ENCODE measurements at places on chromosomes 1 and 21.
A peak's percentile ranks its signal among the peaks of the same experiment; 100 is the strongest.

DNA sequence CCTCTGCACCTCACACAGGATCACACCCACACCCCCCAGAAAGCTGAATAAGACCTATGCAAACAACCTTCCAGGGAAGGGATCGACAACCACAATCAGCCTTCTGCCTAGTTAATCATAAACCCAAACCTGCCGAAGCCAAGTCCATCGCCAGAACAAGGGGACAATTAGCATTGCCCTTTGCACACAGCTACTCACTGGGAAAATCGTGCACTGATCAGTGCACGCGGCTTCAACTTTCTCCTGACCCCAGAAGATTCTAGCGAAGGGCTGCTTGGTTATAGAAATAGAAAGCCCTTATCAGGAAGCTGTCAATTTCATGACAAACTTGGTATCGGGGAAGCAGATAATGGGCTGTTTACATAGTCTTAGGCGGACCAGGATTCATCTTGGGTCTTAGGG lies 29.5 kb downstream of the RUNX1 start:
- no peak for DNase-seq

DNA sequence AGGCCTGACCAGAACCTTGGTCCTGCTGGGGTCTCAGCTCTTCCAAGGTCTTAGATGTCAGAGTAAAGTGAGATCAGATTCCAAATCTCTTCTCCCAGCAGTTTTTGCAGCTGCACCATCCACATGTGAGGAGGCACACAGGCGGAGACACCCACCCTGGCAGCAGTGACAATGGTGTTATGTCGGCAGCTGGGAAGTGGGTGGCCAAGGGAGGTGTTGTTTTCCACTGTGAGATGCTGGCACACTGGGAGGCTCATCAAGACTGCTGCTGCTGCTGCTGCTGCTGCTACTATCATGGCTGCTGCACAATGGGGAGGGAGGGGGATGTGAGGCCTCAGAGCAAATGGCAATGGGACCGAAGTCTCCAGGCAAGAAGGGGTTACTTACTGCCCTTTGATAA lies 23.6 kb downstream of the CAMK2N1 start:
- no peak for DNase-seq

DNA sequence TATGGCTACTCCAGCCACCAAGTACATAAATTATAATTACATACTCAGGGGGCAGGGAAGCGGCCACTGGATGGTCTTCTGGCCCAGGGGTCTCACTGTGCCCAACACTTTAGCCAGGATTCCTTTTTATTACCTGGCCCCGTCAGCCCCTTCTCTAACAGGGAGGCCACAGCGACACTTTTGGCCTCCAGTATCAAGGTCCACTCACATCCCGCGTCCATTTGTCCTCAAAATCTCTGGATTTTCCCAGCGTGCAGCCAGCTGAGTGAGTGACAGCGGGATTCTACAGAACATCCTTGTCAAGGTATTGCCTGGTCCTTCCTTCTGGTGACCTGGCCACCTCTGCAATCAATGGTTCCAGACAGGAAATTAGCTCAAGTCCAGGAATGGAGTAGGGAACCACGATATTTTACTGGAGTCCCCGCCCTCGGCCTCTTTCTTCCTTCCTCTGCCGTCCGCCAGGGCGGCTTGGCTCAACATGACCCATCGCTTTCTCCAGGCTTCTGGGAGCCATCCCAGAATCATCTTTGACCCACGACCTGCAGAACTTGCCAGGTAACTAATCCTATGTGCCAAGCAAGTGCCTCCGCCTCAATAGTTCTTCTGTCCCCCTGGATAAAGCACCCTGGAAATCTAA lies 2.7 kb upstream of the COL6A2 start:
- DNase-seq, result no peak

DNA sequence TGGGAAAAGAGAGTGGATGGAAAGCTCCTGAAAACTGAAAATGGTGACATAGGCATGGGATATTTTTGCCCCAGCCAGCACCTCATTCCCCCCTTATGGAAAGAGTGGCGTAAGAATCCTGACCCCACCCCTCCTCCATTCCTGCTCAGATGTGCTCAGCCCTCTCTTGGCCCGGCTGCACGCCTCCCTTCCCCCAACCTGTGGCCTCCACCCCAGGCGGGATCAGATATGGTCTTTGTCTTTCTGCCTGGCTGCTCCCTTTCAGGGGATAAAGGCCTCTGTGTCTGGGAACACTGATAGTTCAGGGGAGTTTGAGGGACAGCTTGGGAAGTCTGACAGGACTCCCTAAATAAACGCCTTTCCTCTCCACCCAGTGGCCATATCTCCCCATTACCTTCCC lies 49.8 kb downstream of the KIRREL1 start:
- no peak for DNase-seq

- no peak for DNase-seq
Measured at GRCh38 chr1:12053752-12054548, 9.2 kb upstream of the TNFRSF8 start.

GRCh38 chr1:37650721-37651120 lies 16.0 kb upstream of the RSPO1 start:
- DNase-seq, result no peak

DNA sequence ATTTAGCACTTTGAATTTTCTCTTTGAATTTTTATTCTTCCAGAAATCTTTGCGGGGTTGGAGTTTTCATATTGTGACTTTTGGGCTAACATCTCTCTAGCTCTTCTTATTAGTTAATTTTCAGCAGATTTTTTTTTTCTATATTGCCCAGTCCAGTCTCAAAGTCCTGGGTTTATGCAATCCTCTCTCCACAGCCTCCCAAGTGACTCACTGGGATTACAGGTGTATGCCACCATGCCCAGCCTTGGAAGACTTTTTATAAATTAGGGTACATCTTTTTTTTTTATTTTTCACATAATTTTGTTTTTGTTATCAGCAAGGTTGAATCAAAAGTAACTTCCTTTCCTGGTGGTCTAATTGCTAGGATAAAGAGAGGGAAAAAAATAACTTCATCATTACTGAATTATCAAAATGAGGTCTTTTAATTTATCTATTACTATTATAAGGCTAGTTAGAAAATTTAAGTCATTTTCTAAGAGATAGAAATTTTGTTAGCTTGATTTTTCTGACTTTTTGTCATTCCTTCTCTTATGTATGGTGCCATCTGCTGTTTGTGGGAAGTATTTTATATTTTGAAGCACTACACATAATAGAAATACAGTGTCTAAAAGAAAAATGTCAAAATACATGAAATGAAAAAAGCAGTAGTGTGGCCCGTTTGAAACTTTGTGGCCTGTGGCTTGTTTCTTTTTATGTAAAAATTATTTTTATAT lies 273.4 kb upstream of the CACYBP start:
- DNase-seq, result no peak

DNA sequence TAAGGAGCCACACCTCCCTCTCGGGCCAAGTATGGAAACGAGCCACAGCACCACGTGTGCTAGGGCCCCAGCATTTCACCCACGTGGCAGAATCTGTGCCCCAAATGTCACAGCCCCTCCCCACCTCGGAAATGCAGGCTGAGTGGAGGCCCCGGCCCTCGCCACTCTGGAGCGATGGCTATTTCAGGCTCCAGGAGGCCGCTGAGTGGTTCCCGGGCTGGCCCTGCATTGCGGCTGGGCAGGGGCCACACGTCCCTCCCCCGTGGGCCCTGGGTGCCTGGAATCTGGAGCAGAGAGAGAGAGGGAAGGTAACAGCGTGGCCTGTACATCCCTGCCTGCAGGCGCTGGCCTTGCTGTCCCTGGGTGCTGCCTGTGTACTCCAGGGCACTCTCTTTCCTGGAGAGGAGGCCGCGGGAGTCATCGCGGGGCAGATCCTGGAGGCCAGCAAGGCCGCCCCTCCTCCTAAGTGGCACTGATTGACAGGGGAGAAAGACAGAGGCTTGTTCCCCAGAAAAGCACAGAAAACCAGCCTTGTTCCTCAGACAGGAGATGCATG lies 68.0 kb upstream of the TRAPPC10 start:
- DNase-seq, result no peak

- DNase-seq, result peak; percentile 12
Measured at GRCh38 chr1:72140222-72140621, 142.1 kb downstream of the NEGR1 start.

- peak; percentile 7 for DNase-seq
Measured at GRCh38 chr1:240455228-240455821, 156.6 kb downstream of the GREM2 start.

DNA sequence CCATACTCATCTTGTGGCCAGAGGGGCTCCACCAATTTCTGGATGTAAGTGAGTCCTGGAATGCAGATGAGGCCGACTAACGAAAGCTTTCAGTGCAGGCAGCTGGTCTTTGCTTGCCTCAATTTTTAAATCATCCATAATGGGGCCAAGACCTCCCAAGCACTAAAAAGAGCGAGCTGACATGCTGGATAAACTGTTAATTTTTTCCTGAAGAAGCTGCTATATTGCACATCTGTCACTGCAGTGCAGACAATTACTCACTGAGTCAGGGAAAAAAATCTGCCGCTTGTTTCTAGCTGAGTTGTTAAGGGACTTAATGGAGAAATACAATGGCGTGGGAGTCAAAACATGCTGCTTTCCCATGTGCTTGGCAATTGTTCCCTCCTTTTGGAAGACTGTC lies 205.5 kb downstream of the GPATCH2 start:
- DNase-seq, result no peak

DNA sequence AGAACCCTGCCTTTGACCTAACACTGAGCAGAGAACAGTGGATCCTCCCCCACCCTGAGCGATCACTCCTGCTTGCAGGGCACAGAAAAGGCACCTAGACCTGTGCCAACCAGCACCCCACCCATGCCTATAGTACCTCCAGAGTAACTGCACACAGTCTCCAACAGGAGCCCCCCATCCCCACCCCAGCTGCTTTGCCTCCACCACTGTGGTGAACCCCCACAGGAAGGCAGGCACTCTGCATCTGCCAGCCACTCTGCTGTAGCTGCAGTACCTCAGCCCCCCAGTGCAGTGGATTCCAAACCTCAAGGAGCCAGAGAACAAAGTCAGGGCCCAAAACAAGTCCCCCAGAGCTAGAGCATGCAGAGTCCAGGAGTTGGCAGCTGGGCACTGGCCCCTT lies 10.7 kb downstream of the SPATC1L start:
- no peak for DNase-seq

DNA sequence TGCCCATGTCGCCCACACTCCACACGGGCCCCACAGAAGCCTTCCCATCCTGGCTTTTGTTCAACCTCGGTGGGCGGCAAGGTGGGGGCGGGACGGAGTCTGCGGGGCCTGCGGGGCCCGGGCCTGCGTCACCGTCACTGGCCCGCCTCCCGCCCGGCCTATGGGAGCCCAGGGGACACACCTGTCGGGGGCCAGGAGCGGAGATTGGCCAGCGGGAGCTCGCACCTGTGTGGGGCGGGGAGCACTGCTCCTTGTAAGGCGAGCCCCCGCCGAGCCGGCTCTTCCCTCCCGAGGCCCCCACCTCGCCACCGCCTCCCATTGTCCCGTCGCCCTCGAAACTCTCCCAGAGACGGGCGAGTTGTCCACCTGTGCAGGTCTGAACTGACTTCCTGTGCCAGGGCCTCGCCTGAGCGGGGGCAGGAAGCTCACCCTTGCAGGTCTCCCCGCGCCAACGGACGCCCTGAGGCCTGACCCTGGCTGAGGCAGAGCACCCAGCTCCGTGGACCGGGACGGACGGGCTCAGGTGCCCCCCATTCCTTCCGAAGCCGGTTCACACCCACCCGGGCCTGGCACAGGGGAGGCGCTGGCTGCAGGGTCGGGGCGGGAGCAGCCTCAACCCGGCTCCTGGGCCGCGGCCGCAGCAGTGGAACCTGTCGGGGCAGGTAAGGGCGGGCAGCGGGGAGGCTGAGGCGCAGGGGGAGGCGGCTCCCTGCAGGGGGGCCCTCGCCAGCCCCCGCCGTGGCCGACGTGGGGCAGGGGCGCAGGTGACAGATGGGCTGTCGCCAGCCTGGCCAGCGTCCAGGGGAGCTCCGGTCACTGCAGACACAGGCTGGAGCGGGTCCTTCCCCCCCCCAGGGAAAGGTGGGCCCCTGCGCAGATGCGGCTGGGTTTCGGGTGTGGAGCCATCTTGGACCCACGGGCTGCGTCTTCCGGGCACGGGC lies 10.8 kb upstream of the TTLL10 start:
- DNase-seq, result no peak

DNA sequence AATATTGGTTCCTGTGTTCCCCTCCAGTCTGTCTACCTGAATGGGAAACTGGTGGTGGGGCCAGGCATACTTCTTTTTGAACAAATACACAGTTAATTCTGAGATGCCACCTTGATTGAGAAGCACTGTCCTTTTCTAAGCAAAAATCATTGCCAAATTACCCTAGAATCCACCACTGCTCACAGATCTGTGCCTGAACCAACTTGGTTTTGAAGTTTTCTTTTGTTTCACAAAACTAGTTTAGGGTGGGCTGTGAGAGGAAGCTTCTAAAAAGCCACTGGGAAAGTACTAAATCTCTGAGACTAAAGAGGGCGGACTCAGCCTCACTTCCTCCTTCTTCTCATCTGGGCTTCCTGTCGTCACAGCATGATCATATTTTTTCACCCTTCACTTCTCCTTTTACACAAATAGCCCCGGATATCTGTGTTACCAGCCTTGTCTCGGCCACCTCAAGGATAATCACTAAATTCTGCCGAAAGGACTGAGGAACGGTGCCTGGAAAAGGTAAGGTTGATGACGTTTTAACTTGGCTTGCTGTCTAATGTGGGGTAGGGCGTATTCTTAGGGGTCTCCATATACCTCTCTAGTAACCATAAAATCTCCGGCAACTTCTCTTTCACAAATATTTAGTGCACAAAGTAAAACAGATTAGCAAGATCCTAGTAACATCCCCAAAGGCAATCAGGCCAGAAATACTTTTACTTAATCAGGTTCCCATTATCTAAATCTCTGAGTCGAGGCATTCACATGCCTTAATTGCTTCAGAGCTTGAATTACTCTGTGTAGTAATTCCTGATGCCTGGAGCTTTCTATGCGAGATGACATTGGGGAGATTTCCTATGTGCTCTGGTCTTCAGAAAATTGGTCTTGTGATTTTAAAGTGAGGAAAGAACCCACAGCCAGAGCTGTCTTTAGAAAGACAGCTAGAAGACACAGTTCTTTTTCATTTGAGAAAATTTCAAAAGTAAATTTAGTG lies at the start of gene CD53:
CD53 (plus strand) TSS at position 404 of the 976 bp plus-strand sequence. CDS start 18,261 bp downstream, outside the sequence.
- no peak for DNase-seq

GRCh38 chr1:53379662-53380002 lies 51.8 kb upstream of the LRP8 start:
- no peak for DNase-seq

- DNase-seq, result peak; percentile 93
Measured at GRCh38 chr21:35048706-35049617, at the start of gene RUNX1. TSS of gene RUNX1 (minus strand) at chr21:35049302.

DNA sequence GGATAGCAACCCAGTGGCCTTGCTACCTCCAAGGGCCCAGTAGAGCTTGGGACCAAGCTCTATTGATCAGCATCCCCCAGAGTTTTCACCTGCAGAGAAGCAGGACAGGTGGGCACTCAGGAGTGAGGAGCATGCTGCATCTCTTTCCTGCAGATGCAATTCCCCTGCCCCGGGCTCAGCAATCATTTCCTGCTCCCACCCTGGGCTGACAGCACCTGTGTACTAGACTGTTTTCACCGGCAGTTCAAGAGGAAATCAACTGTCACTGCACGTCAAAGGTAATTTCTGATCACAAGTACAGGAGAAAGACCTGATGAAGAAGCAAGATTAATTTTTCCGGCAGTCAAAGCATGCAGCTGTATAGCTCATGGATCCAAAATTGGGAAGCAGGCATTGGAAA lies 8.8 kb upstream of the NT5C1A start:
- DNase-seq, result no peak

GRCh38 chr1:236524895-236525184 lies 1.1 kb downstream of the LGALS8 start:
- no peak for DNase-seq

GRCh38 chr1:183783342-183783741 lies 21.6 kb upstream of the RGL1 start:
- no peak for DNase-seq

GRCh38 chr1:100538913-100539835 lies 1.2 kb downstream of the GPR88 start:
- DNase-seq, result peak; percentile 65

GRCh38 chr1:26976621-26977510 lies 16.6 kb upstream of the KDF1 start:
- no peak for DNase-seq
